ENCODE measurements at places on chromosomes 3 and 15.

DNA sequence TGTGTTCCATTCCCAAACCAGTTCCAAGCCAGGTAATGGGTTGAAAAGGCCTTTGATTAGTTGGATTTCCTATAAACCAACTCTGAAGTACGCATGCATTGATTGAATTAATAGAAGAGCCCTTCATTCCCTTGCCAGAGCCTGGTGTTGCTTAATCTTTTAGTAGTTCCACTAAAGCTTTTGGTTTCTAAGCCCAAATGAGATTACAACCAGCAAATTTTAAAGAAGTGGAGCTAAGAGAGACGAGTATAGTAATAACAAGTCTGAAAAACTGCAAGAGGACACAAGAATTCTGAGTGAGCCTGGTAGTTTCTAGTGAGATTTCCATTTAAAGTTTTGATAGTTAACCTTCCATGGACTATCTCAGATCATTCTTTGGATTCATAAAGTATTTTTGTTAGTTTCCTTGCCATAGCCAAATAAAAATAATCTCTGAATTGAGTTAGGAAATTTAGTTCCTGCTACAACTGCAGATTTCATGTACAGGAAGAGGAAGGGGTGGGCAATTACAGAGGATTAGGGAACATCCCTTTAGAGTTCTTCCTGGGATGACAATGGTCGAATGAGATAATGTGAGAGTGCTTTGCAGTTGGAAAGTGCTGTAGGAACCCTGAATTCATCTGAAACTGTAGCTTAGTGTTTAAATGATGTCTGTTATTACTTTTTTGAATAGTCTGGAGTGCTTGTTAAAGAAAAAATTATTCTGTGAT is 136.8 kb downstream of the FNDC3B start:
- DNase-seq, result peak; percentile 20

GRCh38 chr3:170047133-170047404 is 9.3 kb downstream of the GPR160 start:
- DNase-seq, result no peak

GRCh38 chr15:63238796-63239195 is 38.6 kb upstream of the APH1B start:
- no peak for DNase-seq

DNA sequence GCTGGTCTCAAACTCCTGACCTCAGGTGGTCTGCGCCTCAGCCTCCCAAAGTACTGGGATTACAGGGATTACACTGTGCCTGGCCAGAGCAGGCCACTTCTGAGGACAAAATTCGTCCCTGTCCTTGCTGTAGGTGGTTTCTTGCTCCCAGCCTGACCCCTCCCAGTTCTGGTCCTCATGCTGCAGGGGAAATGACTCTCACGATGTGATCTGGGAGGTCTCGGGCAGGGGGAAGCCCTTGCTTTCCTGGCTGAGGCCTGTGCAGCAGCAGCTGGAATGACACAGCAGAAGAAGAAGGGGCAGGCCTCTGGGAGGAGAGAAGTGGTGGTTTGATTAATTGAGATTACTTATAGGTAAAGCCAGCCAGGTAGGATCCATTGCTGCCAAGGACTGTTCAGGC is 39.3 kb downstream of the MEGF11 start:
- DNase-seq, result no peak

- no peak for DNase-seq
These were observed 135.8 kb upstream of the RORA start for GRCh38 chr15:61364871-61365270.

GRCh38 chr3:14210290-14210688 is 31.7 kb downstream of the LSM3 start:
- no peak for DNase-seq

GRCh38 chr15:39232512-39232911 is 348.4 kb upstream of the THBS1 start:
- DNase-seq, result no peak

DNA sequence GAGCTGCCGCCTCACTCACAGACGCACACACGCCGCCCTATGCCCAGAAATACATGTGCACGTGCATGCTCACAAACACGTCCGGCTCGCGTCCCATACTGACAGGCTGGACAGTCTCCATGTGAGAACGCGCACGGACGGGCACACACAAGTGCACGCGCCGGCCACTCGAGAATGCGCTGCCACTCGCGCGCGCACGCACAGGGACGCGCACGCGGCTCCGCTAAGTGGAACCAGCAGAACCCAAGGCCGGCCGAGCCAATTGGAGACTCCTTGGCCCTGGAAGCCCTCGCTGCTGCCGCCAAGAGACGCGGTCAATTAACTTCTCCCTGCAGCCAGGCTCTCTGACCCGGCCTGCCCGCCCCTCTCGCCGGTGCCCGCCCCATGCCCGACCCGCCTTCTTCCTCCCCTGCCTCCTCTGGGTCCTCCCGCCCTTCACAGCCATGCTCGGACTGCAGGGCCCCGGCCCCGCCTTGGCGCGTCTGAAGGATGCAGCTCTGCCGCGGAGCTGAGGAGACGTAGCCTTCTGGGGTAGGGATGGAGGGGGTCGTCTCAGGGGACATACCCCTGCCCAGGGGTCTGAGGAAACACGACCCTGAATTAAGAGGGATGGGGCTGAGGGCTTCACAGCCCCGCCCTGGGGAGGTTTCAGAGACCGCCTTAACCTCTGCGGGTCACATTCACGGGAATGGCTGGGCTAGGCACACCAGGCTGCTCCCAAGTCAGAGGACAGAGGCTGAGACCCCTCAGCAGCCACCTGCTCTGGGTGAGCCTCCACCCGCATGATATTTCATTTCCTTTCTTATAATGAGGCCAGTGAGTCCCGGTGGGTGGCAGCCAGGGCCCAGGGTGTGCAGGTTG is 15.0 kb downstream of the PTH1R start:
- DNase-seq, result peak; percentile 45

- no peak for DNase-seq
These were observed 567.3 kb downstream of the GRM7 start for GRCh38 chr3:7428206-7428718.

Measured in kidney capillary endothelial cell (primary cell).